GM23338 (cell line): ENCODE measurements at places on chromosomes 1 and 21. TPM values are rescaled to one million over a fixed set of nuclear protein-coding genes. Genes with fewer than 3 reads are reported as not detected.

TDRD5 gene
- total RNA-seq: 1.4 TPM in 1 of 2 replicates, not detected in the other

LRRC47 gene
- total RNA-seq: 75.7 and 76.8 TPM in 2 replicates

CCDC28B gene
- total RNA-seq: 8.6 and 8.7 TPM in 2 replicates

GRCh38 chr21:28793043-28793442 lies 199.6 kb downstream of the LTN1 start:
- no peaks in the 10 kb centered on the region for H3K36me3 ChIP-seq
- H3K4me3 ChIP-seq: no peak overlapping the region
- no peak overlapping the region for H3K27ac ChIP-seq
- peaks cover 10% of the 10 kb centered on the region; the same call in 1 of the 2 replicates for H3K4me1 ChIP-seq

- peaks cover 10% of the 10 kb centered on the region for H3K4me1 ChIP-seq
- H3K27me3 ChIP-seq: no peaks in the 10 kb centered on the region
- H3K27ac ChIP-seq: no peak overlapping the region
- no peaks in the 10 kb centered on the region for H3K36me3 ChIP-seq
- no peak overlapping the region for H3K4me3 ChIP-seq
- DNase-seq: no peak
Observed at GRCh38 chr1:56169856-56170255, 409.5 kb downstream of the PLPP3 start.

- no peaks in the 10 kb centered on the region for H3K36me3 ChIP-seq
- no peak overlapping the region for H3K27ac ChIP-seq
Observed at GRCh38 chr1:228338521-228339051, 68.0 kb downstream of the TRIM11 start.

S100A4 gene
- 8.2 and 14.2 TPM in 2 replicates for total RNA-seq

OVAAL gene
- not detected in 2 replicates for total RNA-seq

- H3K27ac ChIP-seq: no peak overlapping the region
- no peaks in the 10 kb centered on the region for H3K36me3 ChIP-seq
- H3K4me3 ChIP-seq: no peak overlapping the region
- no peak for DNase-seq
Observed at GRCh38 chr21:43367859-43368258, 59.1 kb downstream of the SIK1 start.

DNA sequence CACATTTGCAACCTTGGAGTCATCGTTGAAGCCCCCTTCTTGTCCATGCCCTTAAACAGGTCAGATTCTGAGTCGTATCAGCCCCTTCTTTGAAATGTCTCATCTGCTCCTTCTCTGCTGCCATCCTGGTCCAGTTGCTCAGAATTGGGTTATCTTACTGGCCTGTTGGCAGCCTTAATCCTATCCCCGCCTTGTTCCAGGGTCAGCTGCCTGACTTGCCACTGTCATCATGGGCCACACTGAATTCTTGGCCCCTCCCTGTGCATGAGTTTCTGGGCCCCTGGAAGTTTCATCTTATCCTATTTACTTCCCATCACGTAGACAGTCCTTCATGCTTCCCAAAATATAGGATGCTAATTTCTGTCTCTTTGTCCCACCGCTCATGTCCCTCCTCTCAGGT lies 23.7 kb downstream of the IRF2BP2 start:
- no peak for DNase-seq
- no peaks in the 10 kb centered on the region for H3K36me3 ChIP-seq
- H3K4me3 ChIP-seq: no peak overlapping the region
- H3K27me3 ChIP-seq: no peaks in the 10 kb centered on the region
- H3K27ac ChIP-seq: no peak overlapping the region
- H3K4me1 ChIP-seq: 0 out of 2 replicates have a peak, but pooled peaks cover 3% of the 10 kb centered on the region

DNA sequence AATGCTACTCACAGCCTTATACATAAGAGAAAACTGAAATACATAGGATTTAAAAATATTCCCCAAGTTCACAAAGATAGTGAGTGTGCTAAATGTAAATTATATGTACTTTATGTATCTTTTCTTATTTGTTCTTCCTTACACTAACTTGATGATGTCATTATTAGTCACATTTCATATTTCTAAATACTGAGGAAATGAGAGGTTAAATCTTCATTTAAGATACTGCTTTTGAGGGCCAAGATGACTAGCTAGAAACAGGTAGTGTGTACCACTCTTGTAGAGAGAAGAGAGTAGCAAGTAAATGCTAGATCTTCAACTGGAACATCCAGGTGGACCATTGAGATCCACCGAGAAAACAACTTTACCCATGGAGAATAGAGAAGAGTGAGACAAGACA lies 29.8 kb downstream of the PYHIN1 start:
- no peaks in the 10 kb centered on the region for H3K27me3 ChIP-seq
- H3K4me3 ChIP-seq: no peak overlapping the region
- DNase-seq: no peak
- H3K4me1 ChIP-seq: no peaks in the 10 kb centered on the region
- no peaks in the 10 kb centered on the region for H3K36me3 ChIP-seq

TXLNA gene
- 45.2 and 52.1 TPM in 2 replicates for total RNA-seq

GPR137B gene
- 11.1 and 14.3 TPM in 2 replicates for total RNA-seq

S100B gene
- total RNA-seq: 0.23 and 1.5 TPM in 2 replicates

DNA sequence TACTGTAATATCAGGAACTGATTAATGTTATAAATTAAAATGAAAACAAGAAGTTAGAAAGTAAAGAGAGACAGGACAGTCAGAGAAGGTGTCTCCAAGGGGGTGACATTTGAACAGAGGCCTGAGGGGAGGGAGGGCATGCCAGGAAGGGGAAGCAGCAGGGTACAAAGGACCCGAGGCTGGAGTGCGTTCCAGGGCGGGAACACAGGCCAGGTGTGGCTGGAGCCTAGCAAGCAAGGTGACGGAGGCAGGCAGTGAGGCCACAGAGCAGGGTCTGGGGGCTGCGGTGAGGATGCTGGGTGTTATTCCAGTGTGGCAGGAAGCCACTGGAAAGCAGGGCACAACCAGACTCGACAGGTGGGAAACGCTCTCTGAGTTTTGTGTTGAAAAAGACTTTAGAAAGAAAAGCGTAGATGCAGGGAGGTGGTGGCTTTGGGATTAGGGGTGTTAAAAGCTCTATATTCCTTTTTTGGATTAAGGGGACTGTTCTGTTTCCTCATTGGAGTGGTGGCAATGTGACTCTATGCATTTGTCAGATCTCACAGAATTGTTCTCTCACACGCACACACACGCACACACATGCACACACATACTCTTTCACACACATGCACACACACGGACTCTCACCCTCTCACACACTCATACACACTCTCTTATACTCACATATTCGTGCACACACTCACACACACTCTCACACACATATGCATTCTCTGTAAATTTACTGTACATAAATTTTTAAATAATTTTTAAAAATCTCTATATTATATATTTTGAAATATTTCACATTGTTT lies 124.5 kb downstream of the GLIS1 start:
- no peaks in the 10 kb centered on the region for H3K27me3 ChIP-seq
- no peak overlapping the region for H3K4me3 ChIP-seq
- H3K27ac ChIP-seq: no peak overlapping the region
- no peaks in the 10 kb centered on the region for H3K4me1 ChIP-seq

GRCh38 chr1:155260276-155260675 lies 1.9 kb downstream of the SCAMP3 start:
- DNase-seq: no peak
- H3K36me3 ChIP-seq: peaks cover 33% of the 10 kb centered on the region
- no peak overlapping the region for H3K4me3 ChIP-seq
- peaks cover 13% of the 10 kb centered on the region for H3K4me1 ChIP-seq
- H3K27ac ChIP-seq: no peak overlapping the region

DNA sequence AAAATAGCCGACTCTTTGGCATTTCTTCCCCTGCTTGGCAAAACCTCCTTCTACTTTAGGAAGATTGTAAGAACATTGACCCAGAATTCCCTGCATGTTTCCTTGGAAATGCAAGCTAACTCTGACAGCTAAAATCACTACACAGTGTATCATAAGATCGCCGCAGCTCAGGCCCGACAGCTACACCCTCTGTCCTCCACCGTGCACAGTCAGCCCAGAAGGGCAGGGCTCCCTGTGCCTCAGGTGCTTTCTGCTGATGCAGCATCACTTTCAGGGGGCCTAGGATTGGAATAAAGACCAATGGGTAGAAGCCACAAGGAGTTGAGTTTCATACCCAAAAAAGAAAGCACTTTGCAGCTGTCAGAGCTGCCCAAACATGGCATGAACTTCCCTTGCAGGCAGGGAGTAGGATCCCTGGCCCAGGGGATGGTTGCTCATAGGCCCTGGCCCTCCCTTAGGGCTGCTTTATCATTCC lies 145.3 kb downstream of the SEC16B start:
- no peaks in the 10 kb centered on the region for H3K4me1 ChIP-seq
- DNase-seq: no peak
- H3K27me3 ChIP-seq: no peaks in the 10 kb centered on the region

HCN3 gene
- 3.5 and 4.9 TPM in 2 replicates for total RNA-seq

GRCh38 chr1:114828251-114828650 lies 26.4 kb upstream of the SYCP1 start:
- no peak overlapping the region for H3K27ac ChIP-seq
- H3K4me1 ChIP-seq: no peaks in the 10 kb centered on the region
- peaks cover 4% of the 10 kb centered on the region; the same call in 1 of the 2 replicates for H3K36me3 ChIP-seq
- DNase-seq: no peak

C1orf21 gene
- 28.0 and 34.2 TPM in 2 replicates for total RNA-seq

- DNase-seq: no peak
- no peak overlapping the region for H3K4me3 ChIP-seq
- no peaks in the 10 kb centered on the region for H3K27me3 ChIP-seq
Observed at GRCh38 chr1:12435639-12436344, 182.2 kb downstream of the DHRS3 start.

- H3K4me1 ChIP-seq: peaks cover 13% of the 10 kb centered on the region; the same call in 1 of the 2 replicates
- no peak for DNase-seq
- no peaks in the 10 kb centered on the region for H3K27me3 ChIP-seq
- no peak overlapping the region for H3K4me3 ChIP-seq
- no peaks in the 10 kb centered on the region for H3K36me3 ChIP-seq
Observed at GRCh38 chr1:113505357-113505756, 115.0 kb downstream of the MAGI3 start.

ST6GALNAC3 gene
- 11.6 and 14.2 TPM in 2 replicates for total RNA-seq

WNT4 gene
- 0.59 TPM in 1 of 2 replicates, not detected in the other for total RNA-seq
